ENCODE measurements at places on chromosomes 5 and 9.

- DNase-seq: no peak
These were observed 157.2 kb upstream of the CDH18 start for GRCh38 chr5:20145240-20145639.

DNA sequence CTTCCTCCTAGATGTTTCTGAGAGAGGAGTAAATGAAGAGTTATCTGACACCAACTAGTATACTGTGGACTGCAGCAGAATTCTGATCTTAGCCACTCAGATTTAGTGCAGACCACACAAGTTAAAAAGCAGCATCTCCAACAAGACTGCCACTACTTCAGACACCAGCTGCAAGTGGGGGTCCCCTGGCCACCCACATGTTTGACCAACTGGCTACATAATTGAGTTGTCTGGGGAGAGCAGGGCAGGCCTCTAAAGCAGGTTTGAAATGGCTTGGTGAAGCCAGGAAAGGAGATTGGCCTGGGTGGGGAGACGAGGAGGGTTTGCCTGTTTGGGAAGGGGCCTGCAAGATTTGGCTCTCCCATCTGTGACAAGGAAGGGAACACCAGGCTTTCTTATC lies 40.5 kb upstream of the FAM81B start:
- no peak for DNase-seq

DNA sequence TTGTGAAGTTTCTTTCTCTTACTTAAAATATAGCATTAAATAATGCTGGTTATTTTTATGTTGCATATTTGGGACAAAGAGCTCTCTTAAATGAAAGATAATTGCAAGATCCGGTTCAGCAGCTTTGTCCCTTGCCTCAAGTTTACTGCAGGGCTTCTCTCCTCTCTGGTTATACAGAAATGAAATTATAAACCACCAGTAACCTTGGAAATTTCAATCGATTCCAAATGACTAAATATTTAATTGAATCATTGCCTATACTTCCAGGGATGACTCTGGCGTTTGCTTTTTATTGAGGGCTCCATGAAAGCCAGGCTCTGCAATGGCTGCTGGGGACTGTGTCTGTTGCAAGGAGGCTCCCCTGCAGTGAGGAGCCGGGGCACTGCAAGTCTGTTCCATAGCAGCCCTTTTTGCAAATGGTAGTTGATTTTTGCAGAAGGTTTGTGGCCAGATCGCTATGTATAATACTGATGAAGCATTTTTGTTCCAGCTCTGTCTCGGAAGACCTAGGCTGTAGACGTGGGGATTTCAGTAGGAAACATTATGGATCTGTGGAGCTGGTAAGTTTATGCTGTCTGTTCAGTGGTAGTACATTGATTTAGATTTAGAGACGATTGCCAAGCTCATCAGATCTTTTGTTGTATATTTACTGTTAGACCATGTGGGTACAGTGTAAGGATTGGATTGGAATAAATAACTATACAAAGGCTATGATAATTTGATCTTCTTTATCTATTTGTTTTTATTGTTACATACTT lies at the start of gene GARNL3:
GARNL3 (plus strand) TSS at position 313 of the 758 bp plus-strand sequence; CDS start at position 417, 104 bp downstream.
- no peak for DNase-seq

DNA sequence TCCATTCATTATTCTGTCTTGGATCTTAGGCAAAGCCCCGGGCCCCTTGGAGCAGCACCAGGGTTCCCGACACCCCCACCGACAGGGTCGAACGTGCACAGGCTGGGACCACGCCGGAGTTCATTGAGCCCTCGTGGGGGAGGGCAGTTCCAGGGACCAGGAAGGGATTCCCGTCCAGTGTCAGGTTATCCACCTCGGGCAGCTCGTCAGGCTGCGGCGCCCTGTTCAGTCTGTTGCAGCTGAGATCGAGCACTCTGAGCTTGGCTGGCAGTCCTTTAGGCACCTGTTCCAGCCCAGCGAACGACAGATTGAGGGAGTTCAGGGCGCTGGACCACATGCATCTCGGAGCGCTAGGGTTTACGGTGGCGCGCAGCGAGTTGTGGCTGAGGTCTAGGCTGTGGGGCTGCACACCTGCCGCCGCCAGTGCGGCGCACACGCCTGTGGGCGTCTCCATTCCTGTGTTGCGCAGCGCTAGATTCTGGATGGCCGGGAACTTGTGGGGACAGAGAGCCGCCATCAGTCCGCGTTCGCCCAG lies 1.1 kb downstream of the CD14 start:
- peak; percentile 45 for DNase-seq

DNA sequence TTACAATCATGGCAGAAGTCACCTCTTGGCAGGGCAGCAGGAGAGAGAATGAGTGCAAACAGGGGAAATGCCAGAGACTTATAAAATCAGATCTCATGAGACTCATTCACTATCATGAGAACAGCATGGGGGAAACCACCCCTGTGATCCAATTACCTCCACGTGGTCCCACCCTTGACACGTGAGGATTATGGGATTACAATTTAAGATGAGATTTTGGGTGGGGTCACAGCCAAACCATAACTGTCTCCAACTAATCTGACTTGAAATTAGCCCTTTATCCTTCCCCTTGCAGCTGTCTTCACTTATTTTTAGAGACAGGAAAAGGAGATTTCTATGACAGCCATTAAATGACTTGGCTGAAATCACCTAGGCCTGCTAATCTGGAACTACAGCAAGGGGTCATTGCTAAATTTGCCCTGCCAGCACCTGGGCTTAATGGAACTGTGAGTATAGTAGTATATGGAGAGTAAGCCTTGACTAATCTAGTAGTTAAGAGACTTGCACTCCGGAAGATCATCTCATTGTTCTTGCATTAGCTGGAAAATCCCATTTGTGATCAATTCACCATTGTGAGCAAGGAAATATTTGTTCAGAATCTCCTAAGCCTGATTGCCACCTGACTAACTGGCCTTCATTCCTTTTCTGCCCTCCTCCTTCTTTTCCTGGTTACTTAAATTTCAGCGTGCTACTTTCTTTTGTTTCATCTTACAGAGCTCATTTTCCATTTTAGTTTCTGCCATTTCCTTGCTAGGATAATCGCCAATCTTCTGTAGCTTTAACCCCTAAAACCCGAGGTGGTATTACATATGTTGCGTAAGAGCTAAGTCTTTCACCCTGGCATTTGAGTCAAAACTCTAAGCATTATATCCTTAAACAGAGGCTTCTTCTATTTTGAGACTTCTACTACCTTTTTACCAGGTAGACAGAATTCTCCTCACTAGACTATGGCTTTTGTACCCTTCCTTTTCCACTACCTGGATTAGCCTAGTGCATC lies 65.3 kb upstream of the RUSC2 start:
- no peak for DNase-seq

DNA sequence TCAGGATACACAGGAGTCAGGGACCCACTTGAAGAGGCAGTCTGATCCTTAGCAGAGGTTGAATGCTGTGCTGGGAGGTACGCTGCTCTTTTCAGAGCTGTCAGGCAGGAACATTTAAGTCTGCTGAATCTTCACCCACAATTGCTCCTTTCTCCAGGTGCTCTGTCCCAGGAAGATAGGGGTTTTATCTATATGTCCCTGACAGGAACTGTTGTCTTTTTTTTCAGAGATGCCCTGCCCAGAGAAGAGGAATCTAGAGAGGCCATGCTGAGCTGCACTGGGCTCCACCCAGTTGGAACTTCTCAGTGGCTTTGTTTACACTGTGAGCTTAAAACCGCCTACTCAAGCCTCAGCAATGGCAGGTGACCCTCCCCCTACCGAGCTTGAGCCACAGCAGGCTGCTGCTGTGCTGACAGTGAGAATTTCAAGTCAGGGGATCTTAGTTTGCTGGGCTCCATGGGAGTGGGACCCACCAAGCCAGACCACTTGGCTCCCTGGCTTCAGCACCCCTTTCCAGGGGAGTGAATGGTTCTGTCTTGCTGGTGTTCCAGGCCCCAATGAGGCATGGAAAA lies 169.0 kb downstream of the FBXL17 start:
- DNase-seq: no peak

DNA sequence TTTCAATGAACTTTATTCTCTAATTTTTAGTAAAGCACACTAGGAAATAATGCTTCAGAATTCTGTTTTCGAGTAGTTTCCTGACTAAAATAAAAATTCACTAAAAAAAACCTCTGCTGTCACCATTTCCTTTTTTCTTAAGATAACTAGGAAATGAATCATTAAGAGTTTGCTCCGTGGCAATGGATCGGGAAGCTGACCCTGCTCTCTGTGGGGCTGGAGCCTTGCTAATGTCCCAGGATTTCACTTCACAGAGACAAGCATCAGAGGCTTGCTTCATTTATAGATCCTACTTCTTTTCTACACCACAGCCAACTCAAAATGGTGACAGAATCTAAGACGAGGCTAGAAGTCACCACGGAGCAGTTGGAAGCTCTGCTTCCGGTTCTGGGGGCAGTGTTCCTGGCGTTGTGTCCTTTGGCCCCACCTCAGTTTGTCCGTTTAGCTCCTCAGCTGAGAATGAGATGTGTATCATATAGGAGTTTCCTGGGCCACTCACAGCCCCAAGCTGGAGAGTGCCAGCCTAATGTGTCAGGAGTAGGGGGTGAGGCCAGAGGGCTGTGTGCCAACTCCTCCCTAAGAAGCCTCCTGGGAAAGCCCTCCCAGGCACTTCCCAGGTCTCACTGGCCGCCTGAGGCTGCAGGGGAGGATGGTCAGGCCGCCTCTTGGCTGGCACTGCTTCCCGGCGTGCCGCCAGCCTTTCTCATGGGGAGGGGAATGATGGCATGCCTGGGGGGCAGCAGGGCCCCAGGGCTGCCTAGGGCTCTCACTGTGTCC lies 19.6 kb downstream of the TENT4A start:
- DNase-seq: peak; percentile 92

DNA sequence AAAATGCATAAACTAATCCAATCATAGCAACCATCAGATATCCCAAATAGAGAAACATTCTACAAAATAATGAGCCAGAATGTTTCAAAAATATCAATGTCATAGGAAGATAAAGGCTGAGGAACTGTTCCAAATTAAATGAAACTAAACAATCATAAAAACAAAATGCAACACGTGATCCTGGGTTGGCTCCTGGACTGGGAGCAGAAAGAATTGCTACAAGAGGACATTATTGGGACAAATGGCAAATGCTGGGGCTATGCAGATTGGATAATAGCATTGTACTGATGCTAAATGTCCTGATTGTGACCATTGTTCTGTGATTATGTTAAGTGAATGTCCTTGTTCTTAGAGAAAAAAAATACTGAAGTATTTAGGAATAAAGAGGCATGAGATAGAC lies 54.2 kb upstream of the AKNA start:
- DNase-seq: no peak

DNA sequence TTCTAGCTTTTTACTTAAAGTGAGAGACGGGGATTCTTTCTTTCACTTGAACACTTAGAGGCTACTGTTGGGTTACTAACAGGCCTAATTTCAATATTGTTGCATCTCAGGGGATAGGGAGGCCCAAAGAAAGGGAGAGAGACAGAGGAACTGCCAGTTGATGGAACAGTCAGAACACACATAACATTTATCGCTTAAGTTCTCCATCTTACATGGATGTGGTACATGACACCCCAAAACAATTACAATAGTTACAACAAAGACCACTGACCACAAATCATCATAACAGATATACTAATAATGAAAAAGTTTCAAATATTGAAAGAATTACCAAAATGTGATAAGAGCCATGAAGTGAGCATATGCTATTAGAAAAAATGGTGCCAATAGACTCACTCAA lies 4.3 kb upstream of the RIC1 start:
- DNase-seq: no peak

DNA sequence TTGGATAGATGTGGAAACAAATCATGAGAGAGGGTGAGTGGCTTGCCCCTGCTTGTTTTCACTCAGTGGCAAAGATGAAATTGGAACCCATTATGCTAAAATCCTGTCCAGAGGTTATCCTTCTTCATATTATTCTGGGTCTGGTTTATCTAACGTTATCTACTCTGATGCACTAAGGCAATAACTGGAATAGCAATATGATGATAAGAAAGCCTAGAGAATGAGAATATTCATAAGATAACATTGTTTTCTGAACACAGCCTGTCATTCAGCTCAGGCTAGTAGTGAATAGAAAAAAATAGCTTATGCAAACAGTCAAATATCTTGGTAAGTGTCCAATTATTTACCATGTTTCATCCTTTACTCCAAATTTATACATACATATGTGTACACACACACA lies 132.0 kb upstream of the C6 start:
- DNase-seq: no peak

DNA sequence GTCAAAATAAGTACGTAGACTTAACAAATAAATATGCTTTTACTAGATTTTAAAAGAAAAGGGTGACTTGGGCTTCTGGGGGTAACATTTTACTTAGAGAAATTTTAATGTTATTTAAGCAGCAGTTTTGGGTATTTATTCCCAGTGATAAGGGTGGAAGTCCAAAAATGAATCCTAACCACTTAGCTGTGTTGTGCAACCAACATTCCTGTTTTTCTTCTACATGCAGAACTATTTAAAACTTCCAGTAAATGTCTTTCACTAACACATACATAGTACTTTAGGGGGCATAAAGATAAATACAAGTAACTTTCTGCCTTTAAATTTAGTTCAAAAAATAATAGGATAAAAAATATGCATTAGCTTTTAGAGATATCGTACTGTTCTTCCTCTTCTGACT lies 436.7 kb downstream of the CTNND2 start:
- DNase-seq: no peak

GRCh38 chr5:168592014-168592368 lies 12.8 kb upstream of the PANK3 start:
- DNase-seq: no peak

DNA sequence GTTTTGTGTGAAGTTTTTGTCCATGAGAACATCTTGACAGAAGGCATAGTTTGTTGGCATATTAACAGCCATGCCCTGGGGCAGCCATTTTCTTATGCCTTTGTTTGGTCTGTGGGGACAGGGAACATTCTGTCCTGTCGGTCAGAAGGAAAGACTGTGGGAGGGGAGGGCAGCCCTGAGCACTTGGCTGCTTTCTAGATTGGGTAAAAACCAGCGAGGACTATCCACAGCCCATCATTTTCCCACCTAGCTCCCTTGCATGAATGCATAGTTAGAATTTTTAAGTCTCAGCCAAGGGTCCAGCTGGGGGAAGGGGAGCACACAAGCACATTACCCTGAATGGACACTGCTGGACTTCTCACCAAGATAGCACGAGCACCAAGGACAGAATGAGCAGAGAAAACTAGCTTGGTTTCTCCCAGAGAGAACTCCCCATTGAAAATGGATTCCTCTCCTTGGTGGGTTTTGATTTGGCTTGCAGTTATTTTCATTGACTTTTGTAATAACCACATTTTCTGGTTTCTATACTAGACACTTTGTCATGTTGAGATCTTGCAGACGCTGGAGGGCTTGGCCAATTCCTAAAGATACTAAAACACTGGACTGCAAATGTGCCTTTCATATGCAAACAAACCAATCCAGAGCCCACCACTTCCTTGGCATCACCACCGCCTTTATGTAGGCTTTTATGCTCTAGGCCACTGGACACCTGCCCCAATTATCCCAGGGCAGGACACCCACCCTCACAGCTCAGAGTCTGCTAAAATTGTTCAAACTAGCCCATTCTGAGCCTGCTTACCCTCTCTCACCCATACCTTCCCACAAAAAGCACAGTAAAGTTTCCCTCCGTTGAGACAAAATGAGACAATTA lies 129.9 kb downstream of the BOD1 start:
- DNase-seq: no peak

GRCh38 chr5:43016217-43016779 lies 23.8 kb downstream of the ANXA2R start:
- DNase-seq: no peak

Measured in osteoblast (primary cell).